ENCODE measurements at places on chromosomes 2 and 18. TPM values are rescaled to one million over a fixed set of nuclear protein-coding genes. Genes with fewer than 3 reads are reported as not detected.

The TWSG1 gene
- 8.1 TPM for total RNA-seq

The DOK6 gene
- total RNA-seq = not detected

The CNOT9 gene
- total RNA-seq = 91.7 TPM

The C1QL2 gene
- not detected for total RNA-seq

The LIMS4 gene
- total RNA-seq = 0.25 TPM

The C2orf68 gene
- total RNA-seq = 40.5 TPM

The BOLL gene
- not detected for total RNA-seq

The CDK15 gene
- not detected for total RNA-seq

The CXCR1 gene
- 1.6 TPM for total RNA-seq

The IMP4 gene
- 88.3 TPM for total RNA-seq

The TBR1 gene
- total RNA-seq = 0.05 TPM

The RNF25 gene
- total RNA-seq = 20.7 TPM

The SF3B6 gene
- 94.6 TPM for total RNA-seq

The SLC4A3 gene
- not detected for total RNA-seq

The LCT gene
- 0.64 TPM for total RNA-seq

The CIDEA gene
- not detected for total RNA-seq

The SMARCAL1 gene
- 27.3 TPM for total RNA-seq

The VSNL1 gene
- total RNA-seq = not detected

The CDH2 gene
- 0.05 TPM for total RNA-seq

The OXER1 gene
- 0.68 TPM for total RNA-seq

The DPY30 gene
- 65.5 TPM for total RNA-seq

The ABCB11 gene
- total RNA-seq = not detected

The PPP4R3B gene
- total RNA-seq = 74.7 TPM

The SPC25 gene
- total RNA-seq = 36.2 TPM

The TACR1 gene
- total RNA-seq = not detected

The UPP2 gene
- not detected for total RNA-seq

The STARD6 gene
- not detected for total RNA-seq

The AQP12B gene
- total RNA-seq = not detected

The CCDC102B gene
- total RNA-seq = 1.7 TPM

The PSTPIP2 gene
- 25.6 TPM for total RNA-seq

The CENPA gene
- total RNA-seq = 37.9 TPM

The MYO3B gene
- 1.2 TPM for total RNA-seq

The FBLN7 gene
- 9.0 TPM for total RNA-seq

The POTEI gene
- total RNA-seq = not detected

The POMC gene
- 3.0 TPM for total RNA-seq

The IL1RL2 gene
- total RNA-seq = not detected

The CAPN14 gene
- 0.20 TPM for total RNA-seq

The SNTG2 gene
- 0.57 TPM for total RNA-seq

The VIT gene
- total RNA-seq = not detected

The UGT1A4 gene
- not detected for total RNA-seq

The PTPN18 gene
- total RNA-seq = 95.5 TPM

The ALKAL2 gene
- 0.80 TPM for total RNA-seq

The IGFBP2 gene
- 24.9 TPM for total RNA-seq

The ALK gene
- total RNA-seq = not detected

The GPC1 gene
- 7.6 TPM for total RNA-seq

The ANKRD44 gene
- total RNA-seq = 234 TPM

The OTX1 gene
- not detected for total RNA-seq

The ST6GAL2 gene
- total RNA-seq = not detected

The DLGAP1 gene
- not detected for total RNA-seq

The BCL2 gene
- total RNA-seq = 85.7 TPM

The NT5DC4 gene
- not detected for total RNA-seq

The TRAF3IP1 gene
- total RNA-seq = 10.4 TPM
